ENCODE measurements at places on chromosomes 13 and 19.
A peak's percentile ranks its signal among the peaks of the same experiment; 100 is the strongest.

DNA sequence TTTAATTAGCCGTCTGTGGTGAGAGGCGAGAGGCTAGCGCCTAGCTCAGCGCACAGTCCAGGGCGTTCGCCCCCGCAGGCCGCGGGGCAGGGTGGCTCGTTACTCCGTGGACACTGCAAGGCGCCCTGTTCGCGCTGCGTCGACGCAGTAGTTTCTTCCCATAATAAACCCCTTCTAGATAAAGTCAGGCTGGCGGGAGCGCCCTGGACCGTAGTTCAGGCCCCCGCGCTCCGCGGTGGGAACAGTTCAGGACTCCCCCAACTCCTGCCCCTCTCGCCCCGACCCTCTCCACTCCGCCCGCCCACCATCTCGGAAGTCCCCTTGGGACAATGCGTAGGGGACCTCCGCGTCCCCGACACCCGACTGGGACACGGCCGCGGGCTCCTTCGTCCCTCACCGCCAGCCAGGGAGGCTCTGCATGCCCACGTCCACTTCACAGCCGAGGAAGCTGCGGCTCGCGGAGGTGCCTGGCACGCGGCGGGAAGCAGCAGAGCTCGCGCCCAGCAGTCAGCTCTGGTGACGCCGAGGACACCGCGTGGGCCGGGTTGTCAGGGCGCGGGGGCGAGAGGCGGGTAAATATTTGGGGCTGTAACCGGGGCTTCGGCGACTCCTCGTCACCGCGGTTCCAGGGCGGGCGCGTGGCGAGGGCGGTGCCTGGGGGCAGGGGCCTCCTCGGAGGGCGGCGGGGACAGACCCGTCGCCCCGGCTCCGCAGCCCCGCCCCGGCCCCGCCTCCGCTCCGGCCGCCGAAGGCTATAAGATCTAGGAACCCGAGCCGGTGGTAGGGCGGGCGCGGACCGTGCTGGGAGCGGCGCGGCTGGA, at the start of gene RGCC:
Gene RGCC, plus strand, starts transcription at position 783 of the 821 bp plus-strand sequence. CDS start 158 bp downstream, outside the sequence.
- DNase-seq: peak; percentile 86

DNA sequence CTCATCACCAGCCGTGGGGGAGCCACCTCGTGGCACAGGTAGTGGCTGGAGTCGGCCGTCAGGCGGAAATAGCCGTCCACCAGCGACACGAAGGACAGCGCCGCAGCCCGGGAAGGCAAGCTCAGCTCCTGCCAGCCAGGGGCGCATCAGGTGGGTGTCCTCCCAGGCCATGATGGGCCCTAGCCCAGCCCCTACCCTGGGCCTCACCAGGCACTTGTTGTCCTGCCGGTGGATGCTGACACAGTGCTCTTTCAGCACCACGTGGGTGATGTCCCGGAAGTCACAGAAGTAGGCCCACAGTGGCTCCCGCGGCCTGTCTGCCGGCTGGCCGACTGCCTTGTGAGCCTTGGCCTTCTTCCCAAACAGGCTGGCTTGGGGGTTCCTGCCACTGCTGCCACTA, 15.7 kb downstream of the TYK2 start:
- DNase-seq: no peak

GRCh38 chr13:64917566-64917965, 2312.6 kb downstream of the PCDH9 start:
- no peak for DNase-seq

GRCh38 chr19:35170359-35171061, 16.0 kb downstream of the FXYD5 start:
- DNase-seq: no peak

DNA sequence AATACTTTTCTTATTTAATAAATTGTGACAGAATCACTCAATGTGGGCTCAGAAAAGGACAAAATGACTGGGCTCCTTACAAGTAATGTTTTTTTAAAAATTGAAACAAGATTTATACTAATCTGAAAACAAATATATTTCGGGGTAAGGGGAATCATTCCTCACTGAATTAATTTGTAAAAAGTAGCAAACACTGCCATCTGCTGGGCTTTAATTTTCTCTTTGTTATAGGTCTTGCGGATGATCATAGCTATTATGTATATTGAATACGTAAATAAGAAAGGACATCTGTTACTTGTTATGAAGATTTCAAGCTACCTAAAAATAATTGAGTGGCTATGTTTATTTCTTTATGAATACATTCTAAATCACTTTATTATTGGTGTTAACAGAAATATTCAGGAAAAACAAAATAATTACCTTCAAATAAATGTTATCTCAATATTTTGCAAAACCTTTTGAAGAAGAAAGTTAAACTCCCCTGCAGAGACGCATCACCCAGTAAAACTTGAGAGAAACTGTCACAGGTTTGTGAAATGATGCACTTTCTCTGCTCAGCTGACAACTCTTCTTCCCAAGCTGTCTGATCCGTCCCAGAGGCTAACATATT, 17.8 kb upstream of the ENOX1 start:
- DNase-seq: no peak

Data from activated CD8-positive, alpha-beta memory T cell treated with anti-CD3 and anti-CD28 coated beads for 48 hours (primary cell).